ENCODE measurements at places on chromosomes 5 and 9. TPM values are rescaled to one million over a fixed set of nuclear protein-coding genes. Genes with fewer than 3 reads are reported as not detected.
A peak's percentile ranks its signal among the peaks of the same experiment; 100 is the strongest.

PLCXD3 gene
- 2.8 TPM for total RNA-seq

TDRD7 gene
- 22.2 TPM for total RNA-seq

INSL4 gene
- total RNA-seq = not detected

CORO2A gene
- total RNA-seq = 26.1 TPM

DNA sequence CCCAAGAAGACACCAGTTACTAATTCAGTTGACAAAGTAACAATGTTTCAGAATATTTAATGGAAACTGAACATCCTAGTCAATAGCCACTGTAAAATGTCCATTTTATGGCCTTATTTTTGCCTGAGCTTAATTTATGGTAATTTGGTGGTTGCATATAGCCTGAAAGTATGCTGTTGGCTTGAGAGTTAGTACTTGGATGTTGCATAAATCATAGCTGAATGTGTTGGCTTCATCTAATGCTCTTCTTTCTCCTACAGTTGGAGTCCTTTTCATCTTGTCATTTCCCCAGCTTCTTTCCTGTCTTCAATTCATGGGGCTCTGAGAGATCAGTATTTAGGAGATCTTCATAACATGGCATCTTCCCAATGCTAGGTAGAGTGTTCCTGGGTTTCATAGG lies 164.6 kb downstream of the MAT2B start:
- no peak overlapping the region for H3K4me3 ChIP-seq
- H3K27me3 ChIP-seq = no peaks in the 10 kb centered on the region
- no peaks in the 10 kb centered on the region for H3K36me3 ChIP-seq
- H3K27ac ChIP-seq = no peak overlapping the region

GRCh38 chr5:58149746-58150145 lies 310.1 kb downstream of the PLK2 start:
- no peak overlapping the region for H3K4me3 ChIP-seq
- H3K4me1 ChIP-seq = no peaks in the 10 kb centered on the region
- no peaks in the 10 kb centered on the region for H3K36me3 ChIP-seq
- no peaks in the 10 kb centered on the region for H3K27me3 ChIP-seq
- H3K27ac ChIP-seq = no peak overlapping the region
- no peak for DNase-seq

DNA sequence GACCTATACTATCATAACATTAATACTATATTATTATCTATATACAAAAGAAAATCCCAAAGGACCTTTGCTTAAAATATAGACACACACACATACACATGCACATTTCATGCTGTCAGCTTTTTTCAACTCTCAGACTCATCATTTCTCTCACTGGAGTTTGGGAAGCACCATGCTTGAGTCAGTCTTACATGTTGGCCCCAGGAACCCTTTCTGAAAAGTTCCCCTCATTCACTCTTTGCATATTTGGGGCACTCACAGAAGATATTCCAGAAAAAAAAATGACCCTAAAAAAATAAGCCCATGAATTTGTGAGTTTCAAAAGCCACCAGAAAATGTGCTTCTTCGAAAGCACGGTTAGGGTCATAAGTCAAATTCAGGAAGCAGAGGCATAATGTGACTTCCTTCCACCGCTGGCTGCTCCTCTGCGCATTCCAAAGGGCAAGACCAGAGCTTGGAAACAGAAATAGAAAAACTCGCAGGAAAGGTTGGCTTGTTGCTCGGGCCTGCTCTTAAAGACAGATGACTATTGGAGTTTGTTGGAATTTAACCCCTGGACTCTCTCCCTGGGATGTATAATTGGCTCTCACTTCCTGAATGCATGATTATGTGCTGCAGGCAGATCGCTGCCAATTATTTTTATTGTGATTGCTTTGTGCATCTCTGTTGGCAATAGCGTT lies 129.7 kb upstream of the IQGAP2 start:
- H3K4me1 ChIP-seq = peaks cover 12% of the 10 kb centered on the region
- H3K36me3 ChIP-seq = no peaks in the 10 kb centered on the region
- DNase-seq = no peak
- no peaks in the 10 kb centered on the region for H3K27me3 ChIP-seq

GRCh38 chr5:57210633-57211032 lies 36.8 kb downstream of the GPBP1 start:
- H3K27ac ChIP-seq = no peak overlapping the region
- H3K4me3 ChIP-seq = no peak overlapping the region
- DNase-seq = no peak
- H3K36me3 ChIP-seq = peaks cover 18% of the 10 kb centered on the region

DNA sequence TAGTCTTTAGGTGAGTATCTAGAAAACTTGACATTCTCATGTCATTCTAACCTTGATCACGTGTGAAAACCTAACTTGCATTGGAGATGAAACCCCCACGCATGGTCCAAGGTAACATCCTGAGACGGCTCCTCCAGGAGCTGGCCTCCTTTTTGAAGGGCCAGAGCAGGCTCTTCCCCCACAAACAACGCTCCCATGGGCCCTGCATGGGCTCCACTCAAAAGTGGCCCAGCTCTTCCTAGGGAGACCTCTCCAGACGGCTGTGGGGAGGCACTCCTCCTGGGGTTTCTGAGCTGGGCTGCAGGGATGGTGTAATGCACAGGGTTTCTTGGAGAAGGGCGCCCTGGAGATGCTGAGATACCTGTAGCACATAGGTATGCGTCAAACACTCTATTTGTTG lies 296.2 kb upstream of the IRX1 start:
- H3K27ac ChIP-seq = no peak overlapping the region
- H3K36me3 ChIP-seq = no peaks in the 10 kb centered on the region
- DNase-seq = no peak
- H3K27me3 ChIP-seq = no peaks in the 10 kb centered on the region
- H3K4me1 ChIP-seq = no peaks in the 10 kb centered on the region
- H3K4me3 ChIP-seq = no peak overlapping the region

- no peak overlapping the region for H3K4me3 ChIP-seq
- no peaks in the 10 kb centered on the region for H3K36me3 ChIP-seq
- H3K27me3 ChIP-seq = no peaks in the 10 kb centered on the region
- H3K4me1 ChIP-seq = no peaks in the 10 kb centered on the region
Observed at GRCh38 chr5:137344723-137345322, 154.3 kb downstream of the SPOCK1 start.

DNA sequence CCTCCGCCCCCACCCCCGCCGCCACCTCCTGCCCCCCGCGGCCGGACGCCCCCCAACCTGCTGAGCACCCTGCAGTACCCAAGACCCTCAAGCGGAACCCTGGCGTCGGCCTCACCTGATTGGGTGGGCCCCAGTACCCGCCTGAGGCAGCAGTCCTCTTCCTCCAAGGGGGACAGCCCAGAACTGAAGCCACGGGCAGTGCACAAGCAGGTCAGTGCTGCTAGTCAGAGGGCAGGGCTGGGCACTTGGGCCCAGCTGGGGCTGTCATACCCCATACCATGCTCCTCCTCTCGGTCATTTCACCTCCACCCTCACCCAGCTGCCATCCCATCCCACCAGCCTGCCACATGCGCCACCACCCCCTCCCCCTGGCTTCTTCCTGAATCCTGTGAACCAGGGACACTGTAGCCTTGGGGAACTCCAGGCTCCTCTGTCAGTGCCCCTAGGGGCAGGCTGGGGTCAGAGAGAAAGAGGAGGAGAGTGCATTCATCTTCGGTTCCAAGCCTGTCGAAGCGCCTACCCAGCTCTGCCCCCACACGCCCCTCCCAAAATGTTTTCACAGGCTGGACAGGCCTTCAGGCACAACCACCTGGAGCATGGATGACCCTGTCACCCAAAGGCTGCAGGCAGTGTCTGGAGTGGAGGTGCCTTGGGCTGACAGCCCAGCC lies 122.0 kb downstream of the DAB2IP start:
- H3K36me3 ChIP-seq = peaks cover 97% of the 10 kb centered on the region
- no peak overlapping the region for H3K4me3 ChIP-seq
- H3K4me1 ChIP-seq = no peaks in the 10 kb centered on the region
- H3K27me3 ChIP-seq = no peaks in the 10 kb centered on the region
- DNase-seq = no peak

DNA sequence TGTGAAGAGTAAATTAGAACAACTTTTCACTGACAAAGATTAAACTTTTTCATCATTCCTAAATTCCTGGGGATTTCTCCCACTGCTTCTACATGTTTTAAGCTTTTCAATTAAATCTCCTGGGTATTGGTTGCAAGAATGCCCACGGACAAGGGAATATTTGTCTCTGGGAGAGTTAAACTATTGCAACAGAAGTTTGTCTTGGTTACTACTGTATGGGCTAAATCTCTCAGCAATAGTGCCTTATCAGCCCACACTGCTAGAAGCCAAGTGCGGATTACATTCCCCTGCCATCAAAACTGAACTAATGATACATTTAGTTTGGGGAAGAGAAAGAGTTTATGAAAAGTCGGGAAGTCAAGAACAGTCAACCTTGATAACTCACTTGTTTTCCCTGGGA lies 528.2 kb upstream of the C9orf72 start:
- no peaks in the 10 kb centered on the region for H3K27me3 ChIP-seq
- no peaks in the 10 kb centered on the region for H3K36me3 ChIP-seq
- DNase-seq = no peak
- H3K27ac ChIP-seq = no peak overlapping the region

- H3K4me1 ChIP-seq = peaks cover 12% of the 10 kb centered on the region
- peaks cover 6% of the 10 kb centered on the region for H3K36me3 ChIP-seq
- H3K27ac ChIP-seq = no peak overlapping the region
- H3K27me3 ChIP-seq = no peaks in the 10 kb centered on the region
Observed at GRCh38 chr9:77864211-77864889, 167.3 kb downstream of the GNAQ start.

DNA sequence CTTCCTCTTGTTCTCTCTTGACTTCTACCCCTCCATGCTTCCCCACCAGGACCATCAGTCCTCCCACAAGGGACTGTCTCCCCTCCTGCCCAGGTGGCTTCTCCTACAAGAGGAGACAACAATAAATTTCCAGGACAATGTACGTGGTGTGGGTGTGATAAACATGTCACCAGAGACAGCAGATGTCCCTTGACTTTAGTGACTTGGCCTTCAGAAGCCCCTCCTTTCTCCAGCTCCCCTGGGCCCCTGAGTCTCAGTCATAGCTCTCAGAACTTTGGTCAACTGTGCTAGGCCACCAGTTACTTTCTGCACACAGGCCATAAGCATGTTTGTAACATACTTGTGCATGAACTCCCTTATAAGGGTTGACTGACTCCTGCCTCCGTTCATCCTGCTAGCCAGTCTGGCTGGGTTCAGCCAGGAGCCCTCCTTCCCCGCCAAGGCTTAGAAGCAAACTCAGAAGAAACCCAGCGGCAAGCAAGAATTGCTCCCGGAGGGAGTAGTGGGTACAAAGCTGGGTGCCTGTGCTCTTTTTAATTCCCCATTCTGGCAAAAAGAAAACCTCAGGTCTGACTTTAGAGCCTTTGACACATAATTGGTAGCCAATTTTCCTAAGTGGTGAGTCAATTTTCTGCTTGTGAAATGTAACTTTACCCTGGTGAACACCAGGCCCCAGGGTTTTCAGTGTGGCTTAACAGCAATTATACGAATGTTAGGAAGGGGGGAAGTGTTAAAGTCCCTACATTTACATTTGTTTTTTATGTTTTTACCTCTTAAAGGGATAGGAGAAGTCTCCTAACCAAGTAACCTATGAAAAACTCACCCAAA lies 49.2 kb downstream of the EBF1 start:
- peaks cover 28% of the 10 kb centered on the region for H3K27me3 ChIP-seq
- H3K36me3 ChIP-seq = no peaks in the 10 kb centered on the region
- peak overlapping the region; percentile 62 for H3K27ac ChIP-seq
- peaks cover 17% of the 10 kb centered on the region for H3K4me1 ChIP-seq
- DNase-seq = no peak
- peak overlapping the region; percentile 46 for H3K4me3 ChIP-seq

GRCh38 chr9:19231126-19231903 lies 822 bp downstream of the DENND4C start:
- peak overlapping the region; percentile 99 for H3K4me3 ChIP-seq
- H3K4me1 ChIP-seq = peaks cover 40% of the 10 kb centered on the region
- DNase-seq = no peak
- no peaks in the 10 kb centered on the region for H3K27me3 ChIP-seq
- H3K36me3 ChIP-seq = no peaks in the 10 kb centered on the region

DNA sequence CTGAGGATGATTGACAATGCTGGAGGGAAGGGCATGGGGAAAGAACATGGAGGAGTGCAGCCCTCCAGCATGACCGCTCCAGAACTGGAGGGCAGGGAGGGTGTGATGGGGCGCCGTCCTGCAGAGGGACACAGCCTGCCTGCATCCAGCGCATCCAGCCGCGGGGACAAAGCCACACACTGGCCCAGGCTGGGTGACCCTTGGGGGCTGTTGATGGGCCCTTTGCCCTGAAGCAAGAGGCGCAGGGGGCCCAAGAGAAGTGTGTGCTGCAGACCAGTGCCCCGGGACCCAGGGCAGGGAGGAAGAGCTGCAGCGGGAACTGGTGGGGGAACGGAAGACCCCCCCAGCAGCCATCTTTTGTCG lies 169.8 kb upstream of the PPP1R26 start:
- H3K27ac ChIP-seq = no peak overlapping the region
- DNase-seq = no peak
- no peaks in the 10 kb centered on the region for H3K4me1 ChIP-seq
- H3K4me3 ChIP-seq = no peak overlapping the region
- H3K36me3 ChIP-seq = no peaks in the 10 kb centered on the region

- no peaks in the 10 kb centered on the region for H3K4me1 ChIP-seq
- no peak overlapping the region for H3K4me3 ChIP-seq
- no peak overlapping the region for H3K27ac ChIP-seq
- no peaks in the 10 kb centered on the region for H3K27me3 ChIP-seq
- peaks cover 65% of the 10 kb centered on the region for H3K36me3 ChIP-seq
Observed at GRCh38 chr9:129863059-129863690, 27.9 kb downstream of the USP20 start.

All from lower lobe of right lung (tissue), 2 donors.